ENCODE measurements at places on chromosomes 13 and 19.

- no peak for DNase-seq
Measured at GRCh38 chr13:70905035-70905434, 796.8 kb upstream of the KLHL1 start.

DNA sequence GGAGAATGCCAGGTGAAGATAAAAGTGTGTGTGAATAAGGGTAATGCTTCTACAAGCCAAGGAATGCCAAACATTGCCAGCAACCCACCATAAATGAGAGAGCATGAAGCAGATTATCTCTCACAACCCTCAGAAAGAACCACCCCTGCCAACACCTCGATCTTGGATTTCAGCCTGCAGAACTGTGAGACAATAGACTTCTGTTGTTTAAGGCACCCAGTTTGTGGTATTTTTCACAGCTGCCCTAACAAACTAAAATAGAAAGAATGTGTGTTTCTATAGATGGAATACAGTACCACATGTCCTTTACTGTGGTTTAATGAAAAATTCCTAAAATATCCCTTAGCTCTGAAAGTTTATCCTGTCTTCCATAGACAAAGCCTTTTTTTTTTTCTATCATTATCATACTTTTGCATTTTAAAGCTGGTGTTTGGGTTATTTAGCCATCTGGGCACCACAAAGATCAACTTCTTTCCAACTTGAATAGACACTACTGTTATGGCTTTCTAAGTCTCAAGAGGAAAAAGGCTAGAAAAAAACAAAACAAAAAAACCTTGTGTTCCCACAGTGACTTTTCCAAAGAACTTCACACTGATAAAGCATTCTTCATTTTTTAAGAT is 505.6 kb downstream of the KCTD12 start:
- no peak for DNase-seq

- DNase-seq = no peak
Measured at GRCh38 chr13:54489359-54489758, 1460.7 kb downstream of the OLFM4 start.

- DNase-seq = no peak
Measured at GRCh38 chr13:109706015-109706715, 80.2 kb downstream of the IRS2 start.

Measured in nucleus accumbens (tissue), 56 donors.